ENCODE measurements at places on chromosomes 16 and 17.

GRCh38 chr17:76452127-76452659, 759 bp downstream of the UBE2O start:
- no peak for DNase-seq

DNA sequence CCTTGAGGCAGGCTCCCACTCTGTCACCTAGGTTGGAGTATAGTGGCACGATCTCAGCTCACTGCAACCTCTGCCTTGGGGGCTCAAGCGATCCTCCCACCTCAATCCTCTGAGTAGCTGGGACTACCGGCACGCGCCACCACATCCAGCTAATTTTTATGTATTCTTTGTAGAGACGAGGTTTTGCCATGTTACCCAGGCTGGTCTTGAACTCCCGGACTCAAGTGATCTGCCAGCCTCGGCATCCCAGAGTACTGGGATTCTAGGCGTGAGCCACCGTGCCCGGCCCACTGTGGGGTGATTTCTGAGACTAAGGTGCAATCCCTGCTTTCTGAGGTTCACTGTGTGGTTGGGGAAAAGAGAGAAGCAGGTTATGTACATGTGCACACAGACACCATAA, 12.0 kb upstream of the SLC12A3 start:
- no peak for DNase-seq

DNA sequence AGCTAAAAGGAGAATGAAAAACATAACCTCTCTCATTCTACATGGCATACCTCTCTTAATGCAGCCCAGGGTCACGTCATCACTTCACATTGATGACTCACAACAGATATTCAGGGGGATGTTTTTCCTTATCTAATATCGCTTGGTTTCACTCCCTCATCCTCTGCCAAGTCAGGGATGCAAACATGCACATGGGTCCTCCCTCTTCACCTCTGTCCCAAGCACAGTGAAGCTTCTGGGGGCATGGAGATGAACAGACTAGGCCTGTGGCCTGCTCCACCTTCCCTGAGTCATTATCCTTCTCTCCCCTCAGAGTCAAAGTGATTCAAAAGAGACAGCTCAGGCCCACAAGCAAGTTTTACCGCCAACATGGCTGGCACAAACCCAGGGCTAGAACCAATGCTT, 2.3 kb upstream of the MT2A start:
- no peak for DNase-seq

DNA sequence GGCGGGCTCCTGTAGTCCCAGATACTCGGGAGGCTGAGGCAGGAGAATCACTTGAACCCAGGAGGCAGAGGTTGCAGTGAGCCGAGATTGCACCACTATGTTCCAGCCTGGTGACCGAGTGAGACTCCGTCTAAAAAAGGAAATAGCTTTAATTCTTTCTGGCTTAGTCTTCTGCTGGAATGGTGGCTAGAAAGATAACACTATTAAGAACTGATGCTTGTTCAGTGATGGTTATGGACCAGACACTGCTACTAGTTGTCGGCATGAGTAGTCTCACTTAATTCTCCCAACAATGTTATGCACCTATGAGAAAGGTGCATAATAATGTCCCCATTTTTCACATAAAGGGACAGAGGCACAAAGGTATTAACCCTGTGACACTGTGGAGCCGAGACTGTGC, 188.7 kb downstream of the HS3ST3A1 start:
- no peak for DNase-seq

- DNase-seq: no peak
Measured at GRCh38 chr16:23742766-23743165, 12.1 kb upstream of the CHP2 start.

- no peak for DNase-seq
Measured at GRCh38 chr16:9854675-9855074, 327.6 kb downstream of the GRIN2A start.

DNA sequence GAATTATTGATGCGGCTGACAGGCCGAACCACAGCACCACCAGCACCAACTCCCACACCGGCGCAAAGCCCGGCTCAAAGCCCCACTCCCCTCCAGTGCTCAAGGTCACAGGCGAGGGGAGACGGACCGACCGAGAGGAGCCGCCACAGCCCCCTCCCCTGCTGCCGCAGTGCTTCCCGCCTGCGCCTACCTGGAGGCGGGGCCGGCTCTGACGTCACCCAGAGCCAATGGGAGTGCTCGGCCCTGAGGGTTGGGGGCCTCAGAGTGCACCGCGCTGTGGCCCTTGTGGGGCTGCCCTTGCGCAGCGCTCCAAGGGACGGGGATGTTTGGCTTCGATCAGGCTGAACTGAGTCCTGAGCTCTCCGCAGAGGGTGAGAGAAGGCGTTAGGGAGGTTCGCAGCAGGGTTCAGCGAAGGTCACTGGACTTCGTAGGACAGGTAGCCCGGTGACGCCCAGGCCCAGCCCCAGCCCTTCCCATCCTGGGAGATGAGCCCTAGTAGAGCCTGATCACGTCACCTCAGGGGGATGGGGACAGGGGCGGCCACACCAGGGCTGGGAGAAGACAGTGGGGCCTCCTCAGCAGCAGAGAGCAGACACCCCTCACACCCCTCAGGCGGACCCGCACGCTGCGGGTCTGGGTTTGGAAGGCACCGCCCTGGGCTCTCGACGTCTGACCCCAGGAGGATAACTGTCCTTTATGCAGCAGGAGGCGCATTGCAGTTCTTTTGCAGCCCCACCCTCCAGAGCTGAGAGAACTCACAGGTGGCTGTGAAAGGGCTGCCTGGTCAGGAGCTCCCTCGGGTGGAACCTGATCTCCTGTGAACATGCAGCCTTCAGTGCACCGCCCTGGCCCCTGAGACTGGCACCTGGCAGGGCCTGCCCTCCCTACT, 1.5 kb downstream of the NDRG4 start:
- DNase-seq: no peak

- DNase-seq: no peak
Measured at GRCh38 chr16:16096121-16096857, 127.0 kb downstream of the ABCC6 start.
